ENCODE measurements at places on chromosomes 11 and 22.

DNA sequence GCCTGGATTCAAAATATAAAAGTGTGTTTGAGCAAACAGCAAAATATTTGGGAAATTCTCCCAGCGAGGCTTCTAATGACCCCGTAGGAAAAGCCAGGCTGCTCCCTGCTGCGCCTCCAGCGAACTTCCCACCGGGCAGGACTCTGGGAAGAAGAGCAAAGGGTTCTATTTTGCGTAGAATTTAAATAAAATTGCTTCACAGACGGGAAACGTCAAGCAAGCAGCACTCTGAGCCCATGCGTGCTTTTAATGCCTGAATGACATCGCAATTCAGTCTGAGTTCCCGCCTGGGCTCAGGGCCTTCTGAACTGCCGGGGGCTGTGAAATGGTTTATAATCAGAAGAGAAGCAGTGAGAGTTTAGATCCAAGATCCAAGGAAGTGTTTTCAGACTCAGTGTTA lies 775.1 kb downstream of the BRD1 start:
- no peak for DNase-seq

- no peak for DNase-seq
These were observed 78.7 kb downstream of the SERGEF start for GRCh38 chr11:17934194-17934593.

DNA sequence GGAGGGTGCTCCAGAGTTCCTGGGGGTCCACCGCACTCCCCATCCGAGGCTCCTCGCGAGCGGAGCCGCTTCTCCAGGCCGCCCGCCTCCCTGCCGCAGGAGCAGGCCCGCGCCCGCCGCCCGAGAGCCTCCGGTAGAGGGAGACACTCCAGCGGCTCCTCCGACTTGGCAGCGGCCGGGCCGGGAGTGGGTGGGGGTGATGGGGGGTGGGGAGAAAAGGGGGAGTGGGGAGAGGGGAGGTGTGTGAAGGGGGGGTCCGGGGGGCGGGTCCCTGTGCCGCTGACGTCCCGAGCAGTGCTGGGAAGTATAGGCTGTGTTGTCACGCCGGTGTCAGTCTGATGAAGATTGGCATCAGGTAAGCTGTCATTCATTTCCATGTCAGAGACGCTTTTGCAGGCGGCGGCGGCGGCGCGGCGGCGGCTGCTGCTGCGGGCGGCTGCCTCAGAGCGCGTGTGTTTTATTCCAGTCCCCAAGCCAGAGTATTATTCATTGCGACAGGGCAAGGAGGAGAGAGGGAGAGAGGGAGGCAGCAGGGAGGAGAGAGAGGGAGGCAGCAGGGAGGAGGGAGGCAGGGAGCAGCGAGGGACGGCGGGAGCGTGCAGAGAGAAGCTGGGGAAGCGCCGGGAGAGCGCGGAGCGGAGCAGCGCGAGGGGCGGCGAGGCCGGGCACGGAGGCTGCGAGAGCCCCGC lies at the start of gene PKNOX2:
TSS of gene PKNOX2 (plus strand) at position 330 of the 689 bp plus-strand sequence. CDS start 186,555 bp downstream, outside the sequence.
- peak; percentile 89 for DNase-seq

DNA sequence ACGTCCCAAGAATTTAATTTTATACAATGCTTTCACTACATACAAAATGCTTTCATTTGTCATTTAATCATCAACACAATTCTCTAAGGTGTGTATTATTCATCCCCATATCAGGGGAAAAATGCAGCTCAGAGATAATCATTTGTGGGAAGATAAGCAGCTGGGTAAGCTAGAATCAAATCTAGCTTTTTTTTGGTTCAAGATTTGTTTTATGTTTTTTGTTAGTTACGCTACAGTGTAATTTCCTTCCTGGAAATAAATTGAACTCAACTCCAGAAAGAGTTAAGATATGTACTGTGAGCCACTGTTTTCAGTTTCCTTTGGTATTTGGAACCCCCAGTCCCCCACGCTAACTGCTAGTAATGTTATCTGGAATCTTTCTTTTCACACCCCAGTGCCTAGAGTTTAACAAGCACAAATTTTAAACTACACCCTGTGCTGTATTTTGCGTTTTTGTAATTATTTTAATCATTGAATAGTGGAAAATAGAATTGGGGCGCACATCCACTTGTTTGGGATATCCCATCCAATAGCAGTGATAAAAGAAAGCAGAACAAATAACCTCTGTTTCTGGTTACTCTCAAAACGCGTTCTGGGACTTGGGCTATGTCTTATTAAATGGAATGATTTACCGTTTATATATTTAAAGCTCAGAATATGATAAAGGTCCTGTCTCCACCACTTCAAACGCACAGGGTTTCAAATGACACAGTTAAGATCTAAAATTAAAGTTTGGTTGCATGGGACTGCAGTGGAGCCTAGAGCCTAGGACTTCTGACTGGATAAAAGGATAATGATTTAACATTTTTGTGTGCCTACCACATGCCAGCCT lies 2.1 kb upstream of the HSPA8 start:
- no peak for DNase-seq

DNA sequence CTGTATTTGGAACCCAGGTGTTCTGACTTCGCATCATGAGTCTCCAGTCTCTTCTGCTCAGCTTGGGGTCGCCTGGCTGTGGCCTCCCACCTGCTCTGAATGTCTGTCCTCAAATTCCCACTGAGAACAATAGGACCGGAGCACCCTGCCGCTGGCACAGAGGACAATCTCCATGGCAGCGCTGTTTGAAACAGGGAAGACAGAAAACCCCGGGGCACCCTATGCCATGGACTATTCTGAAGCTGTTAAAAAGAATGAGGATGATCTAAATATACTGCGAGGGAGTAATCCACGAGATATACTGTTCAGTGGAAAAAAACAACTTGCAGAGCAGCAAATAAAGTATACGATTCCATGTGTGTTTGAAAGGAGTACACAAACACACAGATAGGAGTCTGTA lies 415.6 kb upstream of the NARS2 start:
- DNase-seq: no peak

- DNase-seq: no peak
These were observed 21.7 kb downstream of the KIRREL3 start for GRCh38 chr11:126978911-126979310.

- DNase-seq: no peak
These were observed 73.5 kb upstream of the THY1 start for GRCh38 chr11:119496469-119496868.

DNA sequence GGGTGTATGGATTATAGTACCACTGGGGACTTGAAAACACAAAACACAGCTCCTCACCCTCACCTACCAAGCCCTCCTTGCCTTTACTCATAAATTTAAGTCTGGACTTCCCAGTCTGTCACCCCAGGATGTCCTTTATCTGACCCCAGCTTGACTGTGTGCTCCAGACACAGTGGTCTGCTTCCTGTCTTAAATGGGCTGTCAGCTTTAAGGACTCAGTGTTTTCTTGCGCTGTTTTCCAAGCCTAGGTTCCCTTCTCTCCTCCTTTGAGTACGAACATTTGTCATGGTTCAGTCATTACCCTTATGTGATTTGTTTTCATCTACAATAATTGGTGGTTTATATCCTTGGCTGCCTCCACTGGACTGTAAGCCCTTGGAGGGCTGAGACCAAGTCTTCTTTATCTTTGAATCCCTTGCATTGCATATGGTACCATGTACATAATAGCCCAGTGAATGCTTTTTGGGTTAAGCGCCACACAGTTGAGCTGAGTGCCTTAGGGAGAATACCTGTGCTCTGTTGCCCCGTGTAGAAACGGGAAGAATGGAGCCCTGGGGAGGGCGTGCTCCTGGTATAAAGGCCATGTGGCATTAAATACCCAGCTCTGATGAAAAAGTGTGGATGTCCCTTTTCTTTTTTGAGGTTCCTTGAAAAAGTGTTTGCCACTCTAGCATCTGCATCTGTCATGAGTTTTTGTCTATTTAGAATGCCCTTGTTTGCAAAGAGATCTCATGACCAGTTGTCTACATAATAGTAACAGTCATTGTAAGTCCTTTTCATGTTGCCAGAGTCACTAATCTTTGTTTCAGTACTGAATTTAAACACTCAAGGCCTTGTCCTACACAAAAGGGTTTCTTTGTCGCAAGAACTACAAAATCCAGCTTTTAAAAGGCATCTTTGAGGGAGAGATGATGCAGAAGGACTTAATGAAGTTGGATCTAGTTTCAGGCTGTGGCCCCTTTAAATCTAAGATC lies 14.0 kb downstream of the PANX1 start:
- DNase-seq: no peak

- no peak for DNase-seq
These were observed 33.4 kb downstream of the KCNQ1OT1 start for GRCh38 chr11:2666401-2666741.

- no peak for DNase-seq
These were observed 716.6 kb upstream of the LUZP2 start for GRCh38 chr11:23780231-23780630.

- DNase-seq: no peak
These were observed 30.3 kb upstream of the PRR5 start for GRCh38 chr22:44671742-44672141.

- DNase-seq: no peak
These were observed 2.3 kb downstream of the B3GAT1 start for GRCh38 chr11:134409552-134410429.

GRCh38 chr11:279966-280705 lies 1.9 kb downstream of the NLRP6 start:
- DNase-seq: peak; percentile 69

- DNase-seq: peak; percentile 26
These were observed 7.1 kb downstream of the CLDN5 start for GRCh38 chr22:19517171-19517500.

DNA sequence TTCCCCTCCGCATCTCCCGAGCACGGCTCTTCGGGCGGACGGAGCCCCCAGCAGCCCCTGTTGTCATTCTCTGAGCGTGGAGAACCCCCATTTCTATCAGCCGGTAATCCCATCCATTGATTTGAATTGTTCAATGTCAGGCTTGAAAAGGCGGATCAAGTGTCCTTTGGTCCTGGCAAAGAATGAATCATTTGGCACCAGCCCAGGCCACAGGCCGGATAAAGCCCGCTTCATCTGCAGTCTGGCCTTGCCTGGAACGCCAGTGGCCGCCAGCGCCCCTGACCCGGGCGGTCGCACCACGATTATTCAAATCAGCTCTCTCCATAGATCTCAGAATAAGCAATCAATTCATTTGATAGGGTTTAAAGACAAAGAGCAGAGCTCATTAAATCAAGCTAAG lies 188.9 kb downstream of the BRD1 start:
- DNase-seq: no peak

GRCh38 chr22:43263645-43264514 lies 76.9 kb upstream of the TTLL12 start:
- DNase-seq: no peak

DNA sequence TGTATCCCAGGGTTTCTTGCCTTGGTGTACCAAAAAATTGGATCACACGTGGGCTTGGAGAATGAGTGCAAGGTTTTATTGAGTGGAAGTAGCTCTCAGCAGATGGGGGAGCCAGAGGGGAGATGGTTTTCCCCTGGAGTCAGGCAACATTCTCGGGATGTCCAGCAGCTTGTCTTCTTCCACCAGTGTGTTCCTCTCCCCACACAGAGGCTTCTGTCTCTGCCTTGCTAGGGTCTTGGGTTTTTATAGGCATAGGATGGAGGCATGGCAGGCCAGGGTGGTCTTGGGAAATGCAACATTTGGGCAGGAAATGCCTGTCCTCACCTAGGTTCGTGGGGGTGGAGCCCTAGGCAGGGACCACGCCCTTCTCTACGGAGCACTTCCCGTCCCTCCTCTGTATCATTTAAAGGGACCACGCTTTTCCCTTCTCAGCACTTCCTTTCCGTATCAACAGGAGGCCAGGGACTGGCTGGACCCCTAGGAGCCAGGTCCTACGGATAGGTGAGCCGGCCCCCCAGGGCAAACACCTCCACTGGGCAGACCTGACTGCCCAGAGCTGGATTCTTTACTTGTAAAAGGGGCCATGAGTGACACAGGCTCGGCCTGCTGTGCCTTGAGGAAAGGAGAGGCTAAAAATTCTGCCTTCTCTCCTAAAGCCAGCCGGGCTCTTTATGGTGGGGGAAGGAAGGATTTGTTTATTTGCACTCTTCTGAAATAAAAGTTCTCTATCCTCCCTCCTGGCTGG lies 55.3 kb upstream of the CCDC188 start:
- no peak for DNase-seq

GRCh38 chr11:110798201-110798900 lies 86.1 kb upstream of the ARHGAP20 start:
- DNase-seq: no peak

DNA sequence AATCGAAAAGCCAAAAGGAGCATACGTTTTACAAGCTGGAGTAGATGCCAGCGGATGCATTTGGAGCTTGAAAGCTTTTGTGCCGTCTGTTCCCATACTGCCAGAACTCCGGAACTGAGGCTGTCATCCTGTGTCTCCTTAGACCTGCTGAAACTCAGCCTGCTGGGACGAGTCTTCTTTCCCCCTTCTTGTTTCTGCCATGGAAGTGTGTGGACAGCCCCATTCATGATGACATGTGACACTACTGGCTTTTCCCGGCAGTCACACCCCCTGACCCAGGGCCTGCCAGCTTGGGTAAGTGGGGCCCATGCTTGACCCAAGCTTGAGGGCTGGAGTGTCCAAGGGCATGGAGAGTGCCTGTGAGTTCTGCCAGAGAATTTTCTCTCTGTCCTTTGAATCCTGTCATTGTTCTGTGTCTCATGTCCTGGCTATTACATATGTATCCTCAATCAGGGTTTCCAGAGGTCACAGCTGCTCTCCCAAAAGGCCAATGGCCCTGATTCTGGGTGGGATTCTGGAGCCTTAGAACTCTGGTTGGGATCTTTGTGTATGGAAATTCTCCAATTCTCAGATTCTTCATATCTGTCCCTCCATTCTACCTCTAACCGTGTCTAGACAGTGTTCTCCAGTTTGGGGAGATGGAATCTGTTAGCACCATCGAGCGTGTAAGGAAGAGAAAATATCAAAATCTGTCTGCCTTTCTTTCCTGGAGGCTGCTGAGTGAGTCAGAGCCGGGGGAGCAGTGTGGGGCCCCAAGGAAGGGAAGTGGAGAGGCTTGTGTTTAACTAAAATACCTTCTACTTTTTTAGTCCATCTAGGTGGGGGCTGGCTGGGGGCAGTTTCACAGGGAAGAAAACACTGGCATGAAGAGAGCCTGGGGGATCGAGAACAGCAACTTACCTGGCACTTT lies 73.2 kb downstream of the KIAA1671 start:
- DNase-seq: no peak

- DNase-seq: no peak
These were observed 265.1 kb downstream of the FAM76B start for GRCh38 chr11:95524314-95525036.

- DNase-seq: no peak
These were observed 7.1 kb downstream of the DDB1 start for GRCh38 chr11:61325649-61326414.

DNA sequence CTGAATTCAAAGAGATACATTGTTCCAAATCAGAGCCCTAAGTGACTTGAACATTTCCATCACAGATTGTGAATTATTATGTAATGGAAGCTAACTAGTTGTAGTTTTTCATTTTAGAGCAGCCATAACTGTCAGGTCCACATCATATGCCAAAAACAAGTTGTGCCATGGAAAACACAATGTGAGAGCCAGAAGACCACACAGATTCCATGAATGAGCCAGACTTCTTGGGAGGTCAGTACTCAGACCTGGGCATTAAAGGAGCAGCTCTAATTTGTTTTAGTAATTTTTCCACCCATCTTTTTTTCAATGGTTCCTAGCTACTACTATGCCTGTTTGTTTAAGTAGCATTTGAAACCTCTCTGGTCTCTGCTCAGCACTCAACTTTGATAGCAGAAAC lies 279.4 kb downstream of the FAT3 start:
- DNase-seq: no peak

GRCh38 chr11:13134066-13134465 lies 125.0 kb downstream of the RASSF10 start:
- no peak for DNase-seq

GRCh38 chr11:120890609-120891320 lies 133.1 kb upstream of the TBCEL start:
- no peak for DNase-seq

- peak; percentile 57 for DNase-seq
These were observed 63.0 kb downstream of the GAB2 start for GRCh38 chr11:78354408-78355308.
